ENCODE measurements at places on chromosomes 7 and 10.

GRCh38 chr7:130941322-130942210 is 207.6 kb upstream of the KLF14 start:
- H3K36me3 ChIP-seq: no peaks in the 10 kb centered on the region
- H3K27me3 ChIP-seq: no peaks in the 10 kb centered on the region
- peaks cover 18% of the 10 kb centered on the region for H3K4me1 ChIP-seq
- peak; percentile 73 for DNase-seq

- H3K4me1 ChIP-seq: no peaks in the 10 kb centered on the region
- no peak overlapping the region for H3K4me3 ChIP-seq
- H3K36me3 ChIP-seq: no peaks in the 10 kb centered on the region
- DNase-seq: no peak
- no peaks in the 10 kb centered on the region for H3K27me3 ChIP-seq
Observed at GRCh38 chr7:137040745-137041144, 172.3 kb downstream of the CHRM2 start.

DNA sequence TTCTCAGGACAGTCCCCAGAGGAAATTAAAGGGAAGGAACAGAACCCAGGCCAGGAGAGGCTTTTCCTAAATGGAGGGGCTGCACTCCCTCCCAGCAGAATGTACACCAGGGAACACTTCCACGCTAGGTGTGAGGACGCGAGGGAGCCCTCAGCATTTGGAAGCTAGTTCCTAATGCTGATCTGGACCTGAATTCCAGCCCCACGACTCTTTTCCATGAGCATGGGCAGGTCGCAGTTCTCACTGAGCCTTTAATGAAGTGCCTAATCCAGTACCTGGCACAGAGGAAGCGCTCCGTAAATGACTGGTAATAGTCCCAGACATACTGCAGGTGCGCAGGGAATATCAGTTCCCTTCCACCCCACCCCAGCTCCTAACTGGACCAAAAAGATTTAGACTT is 1.1 kb downstream of the ALOX5 start:
- H3K27ac ChIP-seq: no peak overlapping the region
- peaks cover 46% of the 10 kb centered on the region for H3K4me1 ChIP-seq
- no peaks in the 10 kb centered on the region for H3K36me3 ChIP-seq
- no peak for DNase-seq
- peak overlapping the region; percentile 47 for H3K4me3 ChIP-seq

- H3K36me3 ChIP-seq: no peaks in the 10 kb centered on the region
- no peaks in the 10 kb centered on the region for H3K4me1 ChIP-seq
- H3K4me3 ChIP-seq: no peak overlapping the region
- DNase-seq: no peak
Observed at GRCh38 chr7:11239316-11239715, 265.6 kb downstream of the PHF14 start.

DNA sequence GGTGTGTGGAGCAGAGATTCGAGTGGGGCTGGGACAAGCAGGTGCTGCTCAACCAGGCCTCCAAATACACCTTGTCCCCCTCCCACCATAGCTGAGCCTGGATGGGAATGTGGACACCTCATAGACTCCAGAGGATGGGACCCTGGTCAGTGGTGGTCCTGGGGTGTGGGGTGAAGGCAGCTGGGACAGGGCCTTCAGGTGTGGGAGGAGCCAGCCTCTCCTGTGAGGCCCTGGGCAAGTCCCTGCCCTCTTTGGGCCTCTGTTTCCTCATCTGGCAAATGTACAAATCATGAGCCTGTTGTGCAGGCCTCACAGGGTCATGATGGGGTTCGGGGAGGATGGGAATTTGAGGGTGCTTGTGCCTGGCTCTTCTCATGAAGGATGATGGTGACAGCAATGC is 362.9 kb upstream of the NUPR2 start:
- no peaks in the 10 kb centered on the region for H3K4me1 ChIP-seq
- no peaks in the 10 kb centered on the region for H3K27me3 ChIP-seq
- no peak for DNase-seq
- no peak overlapping the region for H3K4me3 ChIP-seq

- DNase-seq: no peak
- H3K4me3 ChIP-seq: no peak overlapping the region
Observed at GRCh38 chr7:3294432-3295100, 6.5 kb upstream of the SDK1 start.

DNA sequence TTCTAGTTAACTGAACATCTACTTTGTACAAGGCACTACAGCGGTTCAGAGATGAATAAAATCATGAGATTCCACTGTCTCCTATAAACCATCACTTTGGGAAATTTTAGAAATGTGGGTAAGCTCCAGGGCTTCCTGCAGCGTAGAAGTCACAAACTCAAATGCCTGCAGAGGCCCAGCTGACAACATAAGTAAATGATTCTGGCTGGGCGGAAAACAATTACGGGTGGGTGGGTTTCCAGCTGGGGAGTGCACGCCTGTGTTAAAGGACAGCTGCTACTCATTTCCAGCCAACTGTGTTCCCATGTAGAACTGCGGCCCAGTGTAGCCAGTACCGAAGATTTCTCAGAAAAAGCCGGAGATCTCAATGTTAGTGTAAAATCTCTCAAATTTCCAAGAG is 69.5 kb upstream of the ATRNL1 start:
- H3K36me3 ChIP-seq: no peaks in the 10 kb centered on the region
- H3K4me3 ChIP-seq: no peak overlapping the region
- no peaks in the 10 kb centered on the region for H3K27me3 ChIP-seq
- no peak for DNase-seq
- H3K27ac ChIP-seq: no peak overlapping the region

GRCh38 chr7:16881844-16882243 is at the start of gene AGR3:
TSS of gene AGR3 (minus strand) at chr7:16881983. CDS start at chr7:16878618, 3,365 bp downstream.
- no peak within 1 kb of the TSS for H3K4me3 ChIP-seq
- H3K27me3 ChIP-seq: no peaks in the 10 kb centered on the region
- no peaks in the 10 kb centered on the region for H3K36me3 ChIP-seq

GRCh38 chr10:55786461-55787050 is 574.5 kb downstream of the ZWINT start:
- no peaks in the 10 kb centered on the region for H3K36me3 ChIP-seq
- H3K4me1 ChIP-seq: no peaks in the 10 kb centered on the region
- H3K4me3 ChIP-seq: no peak overlapping the region
- H3K27ac ChIP-seq: no peak overlapping the region
- no peak for DNase-seq
- H3K27me3 ChIP-seq: no peaks in the 10 kb centered on the region

DNA sequence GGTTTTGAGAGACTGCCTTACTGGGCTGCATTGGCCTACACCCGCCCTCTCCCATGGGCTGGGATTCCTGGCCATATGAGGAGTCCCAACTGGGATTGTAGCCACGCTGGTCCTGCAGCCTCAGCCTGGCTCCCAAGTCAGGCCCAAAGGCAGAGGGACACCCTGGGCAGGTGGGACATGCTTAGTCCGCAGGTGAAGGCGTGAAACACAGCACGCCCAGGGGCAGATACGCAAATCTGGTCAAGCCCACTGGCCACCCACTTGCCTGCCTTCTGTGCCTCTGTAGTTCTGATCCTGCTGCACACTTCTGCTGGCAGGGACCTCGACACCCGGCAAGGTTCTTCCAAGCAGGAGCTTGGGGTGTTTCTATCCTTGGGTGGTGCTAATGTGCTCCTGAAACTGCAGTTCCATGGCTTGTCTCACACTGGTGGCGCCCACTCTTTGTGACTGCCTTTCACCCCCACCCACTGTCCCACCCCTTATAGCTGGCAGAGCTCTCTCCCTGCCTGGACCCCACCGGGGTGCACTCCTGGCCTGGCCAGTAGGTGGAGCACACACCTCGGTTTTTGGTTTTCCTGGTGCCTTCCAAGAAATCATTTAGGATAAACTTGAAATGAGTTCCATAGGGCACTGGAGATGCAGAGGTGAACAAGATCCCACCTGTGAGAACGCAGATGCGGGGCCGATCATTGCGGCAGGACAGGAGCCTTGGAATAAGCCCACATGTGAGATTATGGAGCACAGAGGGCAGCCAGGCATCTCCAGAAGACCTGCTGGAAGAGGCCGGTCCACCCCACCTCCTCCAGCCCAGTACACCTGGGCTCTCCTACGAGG is 47.9 kb downstream of the MKI67 start:
- H3K27me3 ChIP-seq: no peaks in the 10 kb centered on the region
- H3K4me3 ChIP-seq: no peak overlapping the region
- peaks cover 1% of the 10 kb centered on the region for H3K4me1 ChIP-seq
- no peak overlapping the region for H3K27ac ChIP-seq

- H3K36me3 ChIP-seq: no peaks in the 10 kb centered on the region
- peak overlapping the region; percentile 24 for H3K4me3 ChIP-seq
- no peak overlapping the region for H3K27ac ChIP-seq
- no peak for DNase-seq
- H3K4me1 ChIP-seq: peaks cover 8% of the 10 kb centered on the region
- peaks cover 6% of the 10 kb centered on the region for H3K27me3 ChIP-seq
Observed at GRCh38 chr7:22356010-22356691, 803 bp downstream of the RAPGEF5 start.

- no peak for DNase-seq
- no peak overlapping the region for H3K27ac ChIP-seq
- no peaks in the 10 kb centered on the region for H3K27me3 ChIP-seq
- no peaks in the 10 kb centered on the region for H3K4me1 ChIP-seq
Observed at GRCh38 chr7:116340943-116341907, 130.9 kb downstream of the TES start.

- no peak overlapping the region for H3K4me3 ChIP-seq
- H3K36me3 ChIP-seq: no peaks in the 10 kb centered on the region
- H3K27me3 ChIP-seq: no peaks in the 10 kb centered on the region
- no peak overlapping the region for H3K27ac ChIP-seq
- H3K4me1 ChIP-seq: peaks cover 4% of the 10 kb centered on the region
- DNase-seq: no peak
Observed at GRCh38 chr10:33818343-33818742, 483.9 kb upstream of the NRP1 start.

DNA sequence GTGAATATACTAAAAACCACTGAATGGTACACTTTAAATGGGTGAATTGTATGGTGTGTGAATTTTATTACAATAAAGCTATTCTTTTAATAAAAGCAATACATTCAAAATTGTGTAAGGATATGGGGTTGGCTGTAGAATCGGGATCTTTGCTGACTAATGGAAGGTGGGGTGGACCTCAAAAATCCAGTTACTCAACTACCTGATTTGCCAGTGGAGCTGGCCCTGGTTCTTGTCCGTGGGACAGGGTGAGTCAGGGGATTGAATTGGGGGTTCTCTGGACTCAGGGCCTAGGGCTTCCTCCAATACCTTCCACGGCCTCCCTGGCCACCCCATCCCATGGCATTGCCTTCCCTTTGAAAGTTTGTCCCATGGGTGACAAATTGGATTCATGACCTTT is 13.5 kb upstream of the RABGEF1 start:
- H3K4me3 ChIP-seq: no peak overlapping the region
- DNase-seq: no peak
- H3K27ac ChIP-seq: no peak overlapping the region
- H3K36me3 ChIP-seq: no peaks in the 10 kb centered on the region

- no peak overlapping the region for H3K27ac ChIP-seq
- H3K36me3 ChIP-seq: peaks cover 69% of the 10 kb centered on the region
- H3K27me3 ChIP-seq: no peaks in the 10 kb centered on the region
- DNase-seq: peak; percentile 13
- peaks cover 9% of the 10 kb centered on the region for H3K4me1 ChIP-seq
Observed at GRCh38 chr10:72066318-72067284, 21.8 kb downstream of the SPOCK2 start.

GRCh38 chr7:51918581-51918980 is 602.0 kb upstream of the COBL start:
- H3K36me3 ChIP-seq: no peaks in the 10 kb centered on the region
- no peaks in the 10 kb centered on the region for H3K4me1 ChIP-seq
- H3K27ac ChIP-seq: no peak overlapping the region
- no peaks in the 10 kb centered on the region for H3K27me3 ChIP-seq
- no peak overlapping the region for H3K4me3 ChIP-seq

GRCh38 chr10:30811276-30812017 is 181.9 kb upstream of the LYZL2 start:
- peaks cover 15% of the 10 kb centered on the region for H3K4me1 ChIP-seq
- H3K4me3 ChIP-seq: no peak overlapping the region
- peak; percentile 58 for DNase-seq

GRCh38 chr7:26556061-26556881 is 264.6 kb downstream of the SNX10 start:
- no peak for DNase-seq
- no peaks in the 10 kb centered on the region for H3K36me3 ChIP-seq
- no peaks in the 10 kb centered on the region for H3K4me1 ChIP-seq

DNA sequence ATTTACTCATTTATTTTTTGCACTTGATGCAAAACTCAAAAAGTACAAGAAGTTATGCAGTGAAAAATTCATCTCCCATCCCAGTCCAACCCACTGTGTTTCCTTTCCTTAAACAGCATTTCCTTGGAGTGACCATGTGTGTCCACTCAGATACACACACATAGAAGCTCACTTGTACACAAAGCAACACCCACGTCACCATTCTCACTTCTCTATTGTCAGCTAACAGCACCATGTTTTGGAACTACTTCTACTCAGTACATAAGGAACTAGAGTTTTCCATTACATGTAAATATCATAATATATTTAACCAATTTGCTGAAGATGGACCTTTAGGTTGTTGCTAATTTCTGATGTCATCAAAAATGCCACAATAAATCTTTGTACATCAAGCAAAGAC is 167.6 kb downstream of the GRID1 start:
- H3K4me1 ChIP-seq: no peaks in the 10 kb centered on the region

- no peak overlapping the region for H3K4me3 ChIP-seq
- DNase-seq: peak; percentile 4
- no peaks in the 10 kb centered on the region for H3K36me3 ChIP-seq
- H3K27me3 ChIP-seq: no peaks in the 10 kb centered on the region
- H3K4me1 ChIP-seq: no peaks in the 10 kb centered on the region
Observed at GRCh38 chr10:88731296-88731695, 25.2 kb downstream of the LIPK start.

GRCh38 chr7:1915956-1916600 is 246.0 kb downstream of the ELFN1 start:
- H3K4me1 ChIP-seq: peaks cover 23% of the 10 kb centered on the region
- no peak overlapping the region for H3K4me3 ChIP-seq
- DNase-seq: no peak
- H3K27ac ChIP-seq: no peak overlapping the region
- no peaks in the 10 kb centered on the region for H3K36me3 ChIP-seq

DNA sequence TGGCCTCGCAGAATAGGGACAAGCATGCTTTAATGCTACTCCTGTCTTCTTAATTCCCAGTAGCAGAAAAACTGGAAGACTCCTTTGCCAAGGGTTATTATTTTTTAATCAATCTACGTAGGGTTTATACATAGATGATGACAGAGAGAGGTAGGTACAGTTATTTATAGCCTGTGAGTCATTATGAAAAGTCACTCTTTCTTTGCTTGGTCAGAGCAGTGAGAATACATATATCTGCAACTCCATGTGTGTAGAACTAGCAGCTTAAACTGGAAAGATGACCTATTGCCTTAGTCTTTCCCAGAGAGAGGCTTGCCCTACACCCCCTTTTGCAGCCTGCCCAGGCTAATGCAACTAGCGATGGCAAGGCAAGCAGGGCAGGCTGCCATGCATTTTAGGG is 1050.6 kb downstream of the NRG3 start:
- H3K36me3 ChIP-seq: no peaks in the 10 kb centered on the region
- no peak for DNase-seq
- H3K27ac ChIP-seq: no peak overlapping the region
- no peak overlapping the region for H3K4me3 ChIP-seq
- H3K27me3 ChIP-seq: no peaks in the 10 kb centered on the region

- no peak for DNase-seq
- H3K4me3 ChIP-seq: no peak overlapping the region
- H3K36me3 ChIP-seq: no peaks in the 10 kb centered on the region
- no peak overlapping the region for H3K27ac ChIP-seq
Observed at GRCh38 chr7:17915796-17916195, 24.5 kb downstream of the SNX13 start.

- H3K4me3 ChIP-seq: no peak overlapping the region
- H3K27ac ChIP-seq: no peak overlapping the region
- no peaks in the 10 kb centered on the region for H3K4me1 ChIP-seq
- H3K36me3 ChIP-seq: no peaks in the 10 kb centered on the region
- DNase-seq: no peak
Observed at GRCh38 chr7:25835197-25835596, 316.8 kb upstream of the NFE2L3 start.

Data from natural killer cell (primary cell).